CD4-positive, alpha-beta T cell treated with Interleukin-21 for 1 hour (primary cell): ENCODE measurements at places on chromosomes 11 and 22.

- DNase-seq, result peak; percentile 62
These were observed 29.6 kb downstream of the RTN4R start for GRCh38 chr22:20238536-20238900.

GRCh38 chr22:45516923-45517675 is 14.4 kb downstream of the FBLN1 start:
- no peak for DNase-seq

- no peak for DNase-seq
These were observed 32.5 kb downstream of the LGR4 start for GRCh38 chr11:27440090-27440489.

- no peak for DNase-seq
These were observed 116.3 kb downstream of the STK33 start for GRCh38 chr11:8477680-8478079.

DNA sequence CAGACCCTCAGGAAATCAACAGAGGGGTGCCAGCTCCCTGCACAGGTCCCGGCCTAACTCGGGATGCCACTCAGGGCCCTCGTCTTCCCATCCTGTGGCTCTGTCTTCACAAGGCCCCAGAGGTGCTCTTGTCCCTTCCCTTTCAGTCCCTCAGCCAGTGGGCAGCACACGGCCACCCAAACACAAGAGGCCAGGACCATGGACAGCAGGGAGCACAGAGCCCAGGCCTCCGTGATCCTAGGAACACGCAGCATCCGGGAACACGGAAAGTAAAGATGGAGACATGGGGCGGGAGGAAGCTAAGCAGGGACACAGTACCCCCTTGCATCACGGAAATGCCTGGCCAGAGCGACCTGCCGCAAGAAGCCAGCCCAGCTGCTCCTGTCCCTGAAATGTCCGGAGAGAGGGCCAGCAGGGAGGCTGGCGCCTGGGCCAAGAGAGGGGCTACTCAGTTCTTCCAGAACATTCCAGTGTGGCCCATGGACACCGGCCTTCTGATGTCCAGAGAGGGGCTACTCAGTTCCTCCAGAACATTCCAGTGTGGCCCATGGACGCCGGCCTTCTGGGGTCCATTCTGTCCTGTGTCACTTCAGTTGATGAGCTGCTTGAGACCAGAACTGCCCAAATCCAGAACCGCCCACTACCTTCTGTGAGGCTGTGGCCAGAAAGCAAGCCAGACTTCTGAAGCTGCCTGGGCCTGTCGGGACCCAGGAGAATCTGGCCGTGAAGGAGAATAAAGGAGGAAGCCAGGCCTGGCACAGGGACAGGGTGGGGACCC is 274.0 kb downstream of the BRD1 start:
- DNase-seq, result no peak

DNA sequence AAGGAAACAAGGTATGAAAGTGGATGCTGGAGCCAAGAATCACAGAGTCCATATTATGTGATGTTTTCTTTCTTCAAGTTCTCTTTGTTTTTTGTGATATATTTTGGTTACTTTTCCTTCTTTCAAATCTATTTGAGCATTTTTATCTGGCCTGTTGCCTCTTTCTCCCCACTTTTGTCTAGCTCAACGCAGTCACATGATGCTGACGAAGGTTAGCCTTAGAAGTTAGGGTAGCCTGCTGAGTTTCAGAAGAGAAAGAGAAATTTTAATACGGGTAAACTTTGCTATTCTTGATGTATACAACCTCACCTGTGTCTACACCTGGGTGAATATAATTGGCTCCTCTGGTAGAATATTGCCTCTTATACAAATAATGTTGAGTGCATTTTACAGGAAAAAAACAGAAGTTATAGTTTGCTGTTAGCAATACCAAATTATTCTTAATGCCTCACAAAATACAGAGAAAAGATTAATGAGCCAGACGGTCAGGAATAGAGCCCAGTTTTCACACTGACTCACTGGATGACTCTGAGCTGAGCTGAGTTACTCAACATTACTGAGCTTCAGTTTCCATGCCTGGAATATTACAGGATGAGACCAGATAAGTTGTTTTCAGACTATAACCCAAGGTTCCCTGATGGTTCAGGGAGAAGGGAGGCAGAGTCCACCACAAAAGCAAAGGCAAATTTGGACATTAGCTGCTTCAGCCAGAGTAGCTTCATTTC is 161.6 kb upstream of the BDNF start:
- DNase-seq, result no peak

GRCh38 chr22:21587803-21588611 is 20.5 kb downstream of the UBE2L3 start:
- peak; percentile 8 for DNase-seq

GRCh38 chr11:43578346-43579170 is 102.0 kb upstream of the HSD17B12 start:
- no peak for DNase-seq

DNA sequence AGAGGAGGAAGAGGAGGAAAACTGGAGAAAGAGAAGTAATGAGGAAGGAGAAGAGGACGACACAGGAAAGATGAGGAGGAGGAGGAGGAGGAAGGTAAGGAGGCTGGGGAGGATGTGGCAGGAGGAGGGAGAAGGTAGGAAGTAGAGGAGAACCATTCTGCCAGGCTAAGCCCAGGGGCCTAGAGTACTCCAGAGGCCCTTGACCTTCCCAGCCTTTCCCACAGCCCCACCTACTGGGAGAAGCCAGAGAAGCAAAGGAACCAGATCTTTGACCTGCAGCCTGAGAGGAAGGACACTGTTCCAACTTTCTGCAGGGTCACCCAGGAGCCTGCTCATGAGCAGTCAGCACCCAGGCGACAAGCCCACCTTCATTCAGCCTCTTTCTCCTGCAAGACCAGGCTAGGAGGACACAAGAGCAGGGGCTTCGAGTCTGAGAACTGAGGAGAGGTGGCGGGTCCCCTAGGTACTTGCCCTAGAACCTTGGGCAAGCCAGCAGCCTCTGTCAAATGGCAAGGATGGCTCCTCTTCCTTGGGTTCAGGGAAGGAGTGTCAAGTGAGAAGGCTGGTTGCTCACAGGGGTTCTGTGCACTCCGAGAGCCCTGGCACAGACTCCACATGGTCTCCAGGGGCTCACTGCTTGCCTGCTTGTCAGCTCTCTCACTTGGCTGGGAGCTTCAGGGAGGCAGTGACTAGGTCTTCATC is 27.9 kb upstream of the OAF start:
- no peak for DNase-seq

GRCh38 chr11:22049276-22049675 is 143.6 kb upstream of the ANO5 start:
- DNase-seq, result no peak

DNA sequence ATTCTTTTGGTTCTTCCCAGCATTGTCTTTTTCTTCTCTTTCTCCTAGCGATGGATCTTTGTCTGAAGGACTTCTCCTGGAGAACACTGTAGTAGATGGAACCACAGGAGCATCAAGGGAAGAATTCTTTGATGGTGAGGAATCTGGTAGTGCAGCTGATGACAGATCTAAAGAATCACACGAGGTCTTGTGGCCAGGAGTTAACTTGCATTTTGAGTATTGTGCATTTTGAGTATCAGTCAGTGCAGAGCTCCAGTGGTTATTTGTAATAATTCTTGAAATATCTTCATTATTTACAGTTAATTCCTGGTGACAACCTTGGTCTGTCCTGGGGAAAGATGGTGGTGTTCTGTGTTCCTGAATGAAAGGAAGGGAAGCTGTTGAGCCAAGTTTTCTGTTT is 14.5 kb upstream of the POGLUT3 start:
- no peak for DNase-seq

DNA sequence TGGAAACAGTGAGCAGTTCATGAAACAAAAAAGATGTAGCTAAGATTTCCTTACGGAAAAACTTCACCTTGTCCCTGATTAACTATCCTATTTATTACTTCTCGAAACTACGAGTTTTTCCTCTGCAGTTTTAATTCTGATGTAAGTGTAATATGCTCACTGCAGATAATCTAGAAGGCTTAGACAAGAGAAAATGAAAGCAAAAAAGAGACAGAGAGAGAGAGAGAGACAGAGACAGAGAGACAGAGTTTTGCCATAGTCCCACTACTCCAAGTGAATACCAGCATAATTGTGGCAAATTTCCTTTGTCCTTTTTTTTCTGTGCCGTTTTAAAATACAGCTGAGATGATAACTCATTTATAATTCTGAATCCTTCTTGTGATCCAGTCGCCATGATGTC is 24.8 kb downstream of the FSHB start:
- DNase-seq, result no peak

- no peak for DNase-seq
These were observed 1158.1 kb upstream of the TENM4 start for GRCh38 chr11:80598905-80599304.

DNA sequence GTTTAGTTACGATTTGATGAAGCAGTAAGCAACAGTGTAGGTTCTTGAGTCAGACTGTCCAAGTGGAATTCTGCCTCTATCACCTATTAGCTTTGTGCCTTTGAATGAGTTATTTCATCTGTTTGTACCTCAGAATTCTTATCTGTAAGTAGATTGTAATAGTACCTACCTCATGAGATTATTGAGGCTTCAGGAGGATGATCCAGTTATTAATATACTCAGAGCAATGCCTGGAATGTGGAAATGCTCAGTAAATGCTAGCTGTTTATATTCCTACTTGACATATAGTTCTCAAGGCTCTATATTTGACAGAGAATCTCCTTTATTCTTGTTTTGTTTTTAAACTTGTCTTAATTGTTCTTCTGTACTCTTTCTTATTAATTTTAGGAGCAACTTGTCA is 70.1 kb downstream of the SFI1 start:
- DNase-seq, result no peak

- peak; percentile 40 for DNase-seq
These were observed 13.6 kb downstream of the IL17RA start for GRCh38 chr22:17098379-17098819.

- DNase-seq, result peak; percentile 24
These were observed 8.7 kb upstream of the MS4A4E start for GRCh38 chr11:60251485-60252212.

- DNase-seq, result no peak
These were observed 6.6 kb downstream of the TNKS1BP1 start for GRCh38 chr11:57318178-57318577.

- DNase-seq, result no peak
These were observed 140.5 kb upstream of the PLET1 start for GRCh38 chr11:112401036-112401769.

DNA sequence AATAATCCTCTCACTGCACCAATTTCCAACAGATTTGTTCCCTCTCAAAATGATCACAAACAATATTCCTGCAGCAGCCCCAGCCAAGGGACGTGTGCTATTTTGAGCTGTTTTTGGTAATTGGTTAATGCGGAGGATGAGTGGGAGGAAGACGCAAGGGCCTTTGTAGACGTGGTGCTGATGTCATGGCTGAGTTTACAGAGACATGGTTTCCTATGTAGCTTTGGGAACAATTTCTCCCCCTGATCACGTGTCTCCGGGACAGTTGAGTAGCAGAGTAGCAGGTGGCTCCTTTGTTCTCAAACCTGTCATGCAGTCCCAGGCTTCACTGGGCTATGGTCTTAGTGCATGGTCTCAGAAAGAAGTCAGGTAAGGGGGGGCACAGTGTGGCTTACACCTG is 183.2 kb upstream of the NECTIN1 start:
- no peak for DNase-seq

GRCh38 chr11:117874253-117874909 is 2.1 kb downstream of the FXYD6 start:
- DNase-seq, result no peak

DNA sequence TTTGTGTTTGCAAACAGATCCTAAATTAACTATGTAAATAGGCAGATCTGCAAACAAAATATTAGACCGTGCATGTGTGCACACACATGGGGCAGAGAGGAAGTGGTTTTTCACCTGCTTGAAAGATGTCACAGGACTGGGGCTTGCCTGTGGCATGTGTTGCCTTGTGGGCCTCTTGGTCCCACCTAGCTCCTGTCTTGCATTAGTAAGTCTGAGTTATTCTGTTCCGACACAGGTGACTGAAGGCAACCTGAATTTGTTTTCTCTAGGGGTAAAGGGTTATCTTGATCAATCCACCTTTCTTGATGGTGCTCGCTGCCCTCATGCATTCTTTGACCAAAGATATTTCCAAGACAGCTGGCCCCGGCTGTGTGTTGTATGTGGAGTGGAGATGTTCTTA is 667.5 kb downstream of the NTM start:
- no peak for DNase-seq

GRCh38 chr22:19962246-19962908 is 20.8 kb upstream of the TXNRD2 start:
- peak; percentile 59 for DNase-seq

DNA sequence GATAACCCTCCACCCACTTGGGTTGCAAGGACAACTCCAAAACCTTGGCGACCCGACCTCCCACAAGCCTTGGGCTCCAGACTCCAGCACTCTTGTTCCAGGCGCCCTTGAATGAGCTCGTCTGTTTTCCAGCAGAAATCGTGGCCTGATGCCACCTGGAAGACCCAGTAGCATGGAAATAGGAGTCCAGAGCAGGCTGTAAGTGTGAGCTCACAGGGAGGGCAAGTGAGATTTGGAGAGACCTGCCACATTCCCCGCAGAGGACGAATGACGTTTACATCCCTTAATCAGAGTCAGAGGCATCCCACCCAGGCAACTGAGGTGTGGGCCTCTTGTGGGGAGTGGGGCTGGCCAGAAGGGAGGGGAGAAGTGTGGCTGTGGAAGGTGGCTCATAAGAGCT is 71.9 kb downstream of the LDLRAD3 start:
- DNase-seq, result no peak

DNA sequence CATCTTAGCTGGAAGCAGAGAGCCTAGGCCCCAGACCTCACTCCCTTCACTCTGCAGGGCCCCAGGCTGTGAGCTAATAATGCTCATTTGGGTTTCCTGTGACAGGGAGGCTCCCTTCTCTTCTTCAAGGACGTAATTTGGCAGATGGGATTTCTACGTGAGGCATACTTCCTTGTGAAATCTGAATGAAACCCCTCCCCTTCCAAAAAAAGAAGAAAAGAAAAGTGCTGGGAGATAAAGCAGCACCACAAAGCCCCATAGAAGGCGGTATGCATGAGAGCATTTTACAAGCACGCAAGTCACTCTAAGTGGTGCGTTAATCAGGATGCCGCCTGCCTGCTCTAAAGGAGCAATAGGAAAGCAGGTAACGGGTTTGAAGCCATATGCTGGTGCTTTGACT is 5.7 kb downstream of the P2RX3 start:
- no peak for DNase-seq

GRCh38 chr11:65903068-65903481 is 2.9 kb upstream of the FOSL1 start:
- DNase-seq, result no peak

DNA sequence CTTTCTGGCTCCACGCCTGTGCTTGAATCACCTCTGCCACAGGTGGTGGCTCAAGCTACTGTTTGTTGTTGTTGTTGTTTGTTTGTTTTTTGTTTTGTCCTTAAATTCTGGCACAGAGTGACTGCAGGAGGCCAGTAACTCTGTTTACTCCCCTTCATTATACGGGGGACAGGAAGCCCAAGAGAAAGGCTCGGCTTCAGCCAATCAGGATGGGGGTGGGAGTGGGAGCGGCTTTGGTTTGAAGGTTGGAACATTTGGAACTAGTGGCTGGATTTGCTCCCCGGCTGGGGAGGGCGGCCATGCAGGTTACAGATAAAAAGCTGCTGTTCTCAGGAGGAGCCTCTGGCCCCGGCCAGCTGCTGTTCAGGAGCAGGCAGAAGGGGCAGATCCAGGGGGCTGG is 19.7 kb upstream of the CABP2 start:
- DNase-seq, result no peak

- no peak for DNase-seq
These were observed 53.6 kb downstream of the LRRC32 start for GRCh38 chr11:76616676-76617552.
